ENCODE measurements at places on chromosomes 2 and 18. TPM values are rescaled to one million over a fixed set of nuclear protein-coding genes. Genes with fewer than 3 reads are reported as not detected.

Gene ZNF892
- 7.2 TPM for total RNA-seq

Gene CAB39
- 50.9 TPM for total RNA-seq

GRCh38 chr2:234292205-234292961, 204.5 kb downstream of the ARL4C start:
- H3K27me3 ChIP-seq = no peaks in the 10 kb centered on the region
- no peak overlapping the region for H3K27ac ChIP-seq
- no peaks in the 10 kb centered on the region for H3K36me3 ChIP-seq
- H3K4me1 ChIP-seq = no peaks in the 10 kb centered on the region

DNA sequence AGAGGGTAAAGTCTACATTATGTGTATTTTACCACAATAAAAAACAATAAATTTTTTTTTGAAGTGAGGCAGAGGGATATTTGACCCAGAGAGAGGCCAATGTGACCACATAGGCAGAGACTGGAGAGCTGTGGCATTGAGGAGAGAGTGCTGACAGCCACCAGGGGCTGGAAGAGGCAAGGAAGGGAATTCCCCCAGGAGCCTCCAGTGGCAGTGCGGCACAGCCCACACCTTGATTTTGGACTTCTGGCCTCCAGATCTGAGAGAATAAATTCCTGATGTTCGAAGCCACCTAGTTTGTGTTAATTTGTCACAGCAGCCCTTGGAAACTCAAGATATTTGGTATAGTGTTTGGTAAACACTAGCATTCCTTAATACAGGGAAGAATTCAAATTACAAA, 22.7 kb downstream of the ANKRD29 start:
- H3K4me3 ChIP-seq = no peak overlapping the region
- no peaks in the 10 kb centered on the region for H3K4me1 ChIP-seq
- no peaks in the 10 kb centered on the region for H3K36me3 ChIP-seq
- no peak overlapping the region for H3K27ac ChIP-seq

- peaks cover 33% of the 10 kb centered on the region for H3K27me3 ChIP-seq
- no peaks in the 10 kb centered on the region for H3K36me3 ChIP-seq
- H3K27ac ChIP-seq = no peak overlapping the region
- H3K4me1 ChIP-seq = no peaks in the 10 kb centered on the region
- DNase-seq = no peak
These were observed 424.2 kb downstream of the NRXN1 start for GRCh38 chr2:50607721-50608120.

DNA sequence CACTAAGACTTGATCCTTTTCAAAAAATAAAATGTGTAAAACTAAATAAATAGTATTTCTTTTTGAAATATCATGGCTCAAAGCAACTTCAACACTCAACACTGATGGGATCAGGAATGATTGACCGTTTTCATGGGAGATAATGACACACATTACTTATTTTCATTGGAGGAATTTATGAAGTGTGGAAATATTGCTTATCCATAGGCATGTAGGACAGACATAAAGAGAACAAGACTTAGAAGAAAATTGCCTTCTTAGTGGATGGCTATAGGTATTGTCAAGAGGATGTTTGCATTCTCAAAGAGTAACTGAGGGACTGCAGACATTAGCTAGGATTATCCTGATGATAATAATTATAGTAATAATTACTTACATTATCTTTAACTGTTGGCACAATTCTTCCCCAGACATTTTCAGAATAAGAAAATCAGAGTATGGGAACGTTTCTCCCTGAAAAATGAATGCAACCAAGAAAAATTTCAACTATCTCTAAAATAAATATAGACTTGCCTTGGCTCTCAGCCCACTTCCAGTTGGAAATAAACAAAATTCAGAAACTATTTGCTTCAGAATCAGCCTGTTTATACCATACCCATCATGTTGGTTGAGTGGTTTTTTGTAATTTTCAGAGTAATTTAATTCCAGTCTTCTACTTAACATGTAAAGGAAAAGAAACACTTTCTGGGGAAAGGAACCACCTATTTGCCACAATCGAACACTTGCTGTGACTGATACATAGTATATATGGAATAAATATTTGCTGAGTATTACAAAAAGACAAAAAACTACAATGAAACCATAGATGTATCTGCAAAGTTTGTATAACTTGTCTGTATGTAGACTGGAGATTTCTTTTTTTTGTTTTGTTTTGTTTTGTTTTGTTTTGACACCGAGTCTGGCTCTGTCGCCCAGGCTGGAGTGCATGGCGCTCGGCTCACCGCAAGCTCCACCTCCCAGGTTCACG, 165.7 kb downstream of the TMX3 start:
- H3K4me1 ChIP-seq = no peaks in the 10 kb centered on the region
- H3K36me3 ChIP-seq = no peaks in the 10 kb centered on the region
- no peak overlapping the region for H3K4me3 ChIP-seq
- DNase-seq = no peak

Measured in A673 (cell line).